Endothelial cell of coronary artery (primary cell): ENCODE measurements at places on chromosomes 13 and 19. TPM values are rescaled to one million over a fixed set of nuclear protein-coding genes. Genes with fewer than 3 reads are reported as not detected.

The RGS9BP gene
- total RNA-seq, result 0.18 and 0.47 TPM in 2 replicates

The LACC1 gene
- 3.8 and 4.4 TPM in 2 replicates for total RNA-seq

The CLEC4G gene
- total RNA-seq, result not detected in 2 replicates

The SPRED3 gene
- 4.3 and 5.3 TPM in 2 replicates for total RNA-seq

The FFAR3 gene
- not detected in 2 replicates for total RNA-seq

The ZFR2 gene
- not detected in 2 replicates for total RNA-seq

The KIR2DL1 gene
- total RNA-seq, result not detected in 2 replicates

The ERVV-1 gene
- not detected in 2 replicates for total RNA-seq

The MCEMP1 gene
- total RNA-seq, result not detected in 2 replicates

The GALP gene
- not detected in 2 replicates for total RNA-seq

The KLHL1 gene
- total RNA-seq, result not detected in 2 replicates

The CDC42EP5 gene
- total RNA-seq, result 34.8 and 39.1 TPM in 2 replicates

The RNF225 gene
- 0.09 TPM in 1 of 2 replicates, not detected in the other for total RNA-seq

The CCDC70 gene
- total RNA-seq, result not detected in 2 replicates

The SIGLECL1 gene
- total RNA-seq, result not detected in 2 replicates

The INSR gene
- 35.8 and 57.5 TPM in 2 replicates for total RNA-seq

The MYBPC2 gene
- total RNA-seq, result not detected in 2 replicates

The APOE gene
- total RNA-seq, result 0.28 and 0.81 TPM in 2 replicates

The DPF1 gene
- total RNA-seq, result 0.28 and 1.3 TPM in 2 replicates

The ESD gene
- 60.1 and 63.2 TPM in 2 replicates for total RNA-seq

The F7 gene
- not detected in 2 replicates for total RNA-seq

The SMIM44 gene
- total RNA-seq, result not detected in 2 replicates

The CGB5 gene
- total RNA-seq, result not detected in 2 replicates

The CEACAM3 gene
- not detected in 2 replicates for total RNA-seq

The TMPRSS9 gene
- not detected in 2 replicates for total RNA-seq

The ANKLE1 gene
- total RNA-seq, result 0.81 and 1.3 TPM in 2 replicates
